Parietal lobe (tissue), 2 donors: ENCODE measurements at places on chromosomes 2 and 18. TPM values are rescaled to one million over a fixed set of nuclear protein-coding genes. Genes with fewer than 3 reads are reported as not detected.

The NRP2 gene
- 37.9 TPM for total RNA-seq

The RNF125 gene
- 1.9 TPM for total RNA-seq

The AMMECR1L gene
- total RNA-seq, result 15.3 TPM

The SOX11 gene
- total RNA-seq, result 417 TPM

The TOGARAM2 gene
- under 0.01 TPM for total RNA-seq

The LIPG gene
- total RNA-seq, result 25.7 TPM

The ZSCAN30 gene
- 31.0 TPM for total RNA-seq

The ARHGAP15 gene
- 19.4 TPM for total RNA-seq

The CERS6 gene
- total RNA-seq, result 151 TPM

The POMC gene
- 2.8 TPM for total RNA-seq

The EPB41L3 gene
- 85.8 TPM for total RNA-seq

The ACTG2 gene
- total RNA-seq, result not detected

The IL1B gene
- total RNA-seq, result 2.2 TPM

The ACTR1B gene
- total RNA-seq, result 40.7 TPM

The EPAS1 gene
- 12.2 TPM for total RNA-seq

The CRACDL gene
- 0.94 TPM for total RNA-seq

The TUBA4B gene
- not detected for total RNA-seq

The SRD5A2 gene
- total RNA-seq, result not detected

The NPHP1 gene
- 6.3 TPM for total RNA-seq

The ABHD1 gene
- total RNA-seq, result 0.31 TPM

The PIKFYVE gene
- total RNA-seq, result 63.9 TPM

The PTCD3 gene
- total RNA-seq, result 178 TPM

The CCBE1 gene
- 57.6 TPM for total RNA-seq

The CXXC1 gene
- total RNA-seq, result 56.7 TPM

The MYL12A gene
- total RNA-seq, result 39.1 TPM

The SFXN5 gene
- 31.6 TPM for total RNA-seq

The CIB4 gene
- not detected for total RNA-seq

The NEU2 gene
- not detected for total RNA-seq
